ENCODE measurements at places on chromosomes 16 and 17.

- no peak for DNase-seq
These were observed 5.0 kb downstream of the RSPRY1 start for GRCh38 chr16:57191056-57191571.

DNA sequence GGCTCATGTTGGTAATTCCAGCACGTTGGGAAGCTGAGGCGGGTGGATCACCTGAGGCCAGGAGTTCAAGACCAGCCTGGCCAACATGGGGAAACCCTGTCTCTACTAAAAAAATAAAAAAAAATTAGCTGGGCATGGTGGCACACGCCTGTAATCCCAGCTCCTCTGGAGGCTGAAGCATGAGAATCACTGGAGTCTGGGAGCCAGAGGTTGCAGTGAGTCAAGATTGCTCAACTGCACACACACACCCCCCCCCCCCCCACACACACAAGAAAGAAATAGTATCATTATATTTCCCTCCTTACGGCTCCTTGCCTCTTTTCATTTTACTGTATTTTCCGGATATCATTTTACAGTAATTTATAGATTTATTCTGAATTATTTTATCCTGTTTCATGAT lies 963.1 kb upstream of the GOT2 start:
- no peak for DNase-seq

DNA sequence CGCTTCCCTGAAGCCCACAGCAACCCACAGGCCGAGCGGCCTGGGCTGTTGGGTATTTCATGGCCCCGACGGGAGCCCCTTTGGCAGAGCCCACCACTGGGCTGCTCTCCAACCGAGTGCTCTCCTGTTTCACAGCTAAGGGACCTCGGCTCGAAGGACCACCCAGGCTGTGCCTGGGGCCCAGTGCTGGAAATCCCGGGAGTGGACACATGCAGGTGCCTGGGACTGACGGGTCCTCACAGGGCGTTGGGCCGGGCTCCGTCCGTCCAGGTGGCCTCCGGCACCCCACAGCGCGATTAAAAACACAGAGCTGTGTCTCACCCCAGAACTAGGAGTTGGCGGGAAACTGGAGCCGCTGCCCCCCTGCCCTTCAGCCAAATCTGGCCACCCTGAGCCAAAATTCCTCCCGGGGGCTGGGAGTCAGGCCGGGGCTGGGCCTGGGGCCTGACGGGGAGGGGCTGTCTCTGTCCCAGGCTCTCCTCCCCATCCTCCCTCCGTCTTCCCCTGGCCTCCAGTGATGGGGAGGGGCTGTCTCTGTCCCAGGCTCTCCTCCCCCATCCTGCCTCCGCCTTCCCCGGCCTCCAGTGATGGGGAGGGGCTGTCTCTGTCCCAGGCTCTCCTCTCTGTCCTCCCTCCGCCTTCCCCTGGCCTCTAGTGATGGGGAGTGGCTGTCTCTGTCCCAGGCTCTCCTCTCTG lies 14.1 kb downstream of the UTS2R start:
- DNase-seq, result no peak

DNA sequence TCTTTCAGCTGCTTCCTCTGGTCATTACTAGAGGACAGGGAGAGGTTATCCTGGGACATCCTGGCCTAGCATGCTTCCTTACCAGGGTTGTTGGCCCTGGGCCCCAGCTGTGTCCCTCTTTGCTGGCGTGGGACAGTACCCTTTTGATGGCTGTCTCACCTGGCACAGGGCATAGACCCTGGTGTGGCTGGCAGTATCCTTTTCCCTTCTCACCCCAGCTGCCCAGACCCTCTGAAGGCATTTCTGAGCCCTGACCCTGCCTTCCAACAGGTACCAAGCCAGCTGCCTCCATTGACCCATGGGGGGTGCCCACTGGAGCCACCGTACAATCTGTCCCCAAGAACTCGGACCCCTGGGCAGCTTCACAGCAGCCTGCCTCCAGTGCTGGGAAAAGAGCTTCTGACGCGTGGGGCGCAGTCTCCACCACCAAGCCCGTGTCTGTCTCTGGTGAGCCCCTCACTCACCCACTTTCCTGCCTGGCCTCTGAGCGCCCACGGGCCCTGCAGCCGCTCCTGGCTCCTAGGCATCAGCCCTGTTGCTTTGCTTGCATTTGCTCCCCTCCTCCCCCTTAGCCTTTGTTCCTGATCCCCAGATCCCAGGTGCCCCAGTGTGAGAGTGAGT lies 34.0 kb downstream of the B9D1 start:
- no peak for DNase-seq

- DNase-seq, result no peak
These were observed 26.9 kb downstream of the GPT2 start for GRCh38 chr16:46911038-46911437.

Measured in stimulated activated CD4-positive, alpha-beta T cell treated with anti-CD3 and anti-CD28 coated beads, TNF-alpha, amount 100 ng/mL, for 24 hours (primary cell).